ENCODE measurements at places on chromosomes 4 and X.

DNA sequence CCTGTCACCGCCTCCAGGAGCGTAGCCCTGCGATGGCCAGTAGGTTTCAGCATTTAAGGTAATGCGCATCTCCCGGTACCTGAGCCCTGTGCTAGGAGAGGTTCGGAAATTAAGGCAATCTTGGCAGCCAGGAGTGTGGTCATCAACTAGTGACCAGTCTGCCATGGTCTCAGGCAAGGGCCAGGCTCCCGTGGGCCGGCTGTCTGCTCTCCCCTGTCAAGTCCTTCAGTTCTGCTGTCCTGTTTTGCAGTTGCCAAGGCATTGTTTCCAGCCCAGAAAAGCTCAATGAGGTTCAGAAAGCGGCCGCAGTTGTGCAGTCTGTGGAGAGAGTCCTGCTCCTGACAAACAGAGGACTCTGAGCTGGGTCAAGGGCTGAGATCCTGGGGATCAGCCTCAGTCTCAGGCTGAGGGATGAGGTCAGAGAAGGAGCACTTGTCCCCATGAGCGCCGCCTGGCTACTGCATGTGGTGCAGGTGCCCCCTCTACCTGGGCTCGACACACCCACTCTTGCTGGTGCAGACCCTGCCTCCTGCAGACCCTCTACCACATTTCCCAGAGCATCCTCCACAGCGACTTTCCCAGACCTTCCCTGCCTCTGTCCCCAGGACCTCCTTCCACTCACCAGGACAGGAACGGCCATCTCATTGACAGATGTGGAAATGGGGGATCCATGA is 53.4 kb upstream of the PSAPL1 start:
- no peak for DNase-seq

- DNase-seq: no peak
Measured at GRCh38 chrX:30153881-30154260, 61.5 kb upstream of the MAGEB2 start.

DNA sequence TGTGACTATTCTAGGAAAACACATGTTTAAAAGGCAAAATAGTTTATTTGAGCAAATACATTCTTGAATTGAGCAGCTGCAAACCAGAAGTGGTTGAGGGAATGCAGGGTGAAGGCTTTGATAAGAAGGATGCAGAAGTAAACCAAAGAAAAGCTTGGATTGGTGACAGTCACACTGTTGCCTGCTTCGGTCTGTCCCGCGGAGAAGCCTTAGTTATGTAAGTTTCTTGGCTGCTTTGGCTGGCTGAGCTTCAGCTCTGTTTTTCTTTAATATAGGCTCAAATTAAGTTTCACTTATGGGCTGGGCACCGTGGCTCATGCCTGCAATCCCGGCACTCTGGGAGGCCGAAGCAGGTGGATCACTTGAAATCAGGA is 67.6 kb downstream of the FAM53A start:
- no peak for DNase-seq

DNA sequence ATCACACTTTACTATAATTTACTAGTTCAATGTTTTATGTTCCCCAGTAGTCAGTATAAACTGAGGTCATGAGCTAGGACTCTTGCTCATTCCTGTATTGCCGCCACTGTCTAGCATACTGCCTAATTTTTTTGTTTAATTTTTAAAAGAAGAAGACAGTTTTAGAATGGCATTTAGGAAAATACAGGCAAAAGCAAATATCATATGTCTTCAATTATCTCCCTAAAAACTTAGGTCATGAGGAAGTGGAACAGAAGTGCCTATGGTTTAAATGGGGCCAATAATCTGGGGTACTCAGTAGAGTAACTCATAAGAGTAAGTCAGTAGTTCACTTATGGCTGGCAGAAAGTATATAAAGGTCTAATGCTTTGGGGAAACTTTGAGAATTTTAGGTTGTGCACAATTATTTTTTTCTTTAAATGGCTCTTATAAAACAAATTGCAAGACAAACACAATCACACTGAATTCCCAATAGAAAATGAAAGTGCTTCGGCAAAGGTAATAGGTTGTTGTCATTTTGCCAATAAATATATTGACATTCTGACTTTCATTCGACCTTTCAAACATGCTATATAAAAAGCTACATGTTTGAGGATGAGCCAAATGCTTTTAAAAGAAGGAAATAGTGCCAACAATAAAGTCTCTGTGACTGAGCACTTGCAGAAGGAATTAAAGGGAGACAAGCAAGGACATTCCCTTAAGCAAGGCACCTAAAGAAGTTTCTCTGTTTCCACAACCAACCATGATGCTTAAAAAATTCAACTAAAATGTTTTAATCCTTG is 390.1 kb downstream of the PDGFC start:
- no peak for DNase-seq

DNA sequence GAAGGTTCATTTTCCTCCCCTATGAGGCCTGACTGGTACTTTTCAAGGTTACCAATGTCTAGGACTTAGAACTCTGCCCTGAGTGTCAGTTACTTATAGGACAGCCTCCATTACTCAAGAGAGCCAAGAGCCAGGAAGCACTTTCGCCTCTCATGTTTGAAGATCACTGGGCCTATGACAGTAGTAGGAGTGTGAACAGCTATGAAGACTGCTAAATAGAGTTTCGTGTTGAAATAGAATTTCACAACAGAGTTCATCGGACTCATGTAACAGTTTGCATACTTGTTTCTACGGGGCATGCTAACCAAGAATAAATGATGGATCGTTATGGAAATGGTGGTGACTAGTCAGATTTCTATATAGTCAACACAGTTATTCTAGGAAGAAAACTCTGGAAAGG is 97.8 kb upstream of the GPC4 start:
- DNase-seq: no peak

DNA sequence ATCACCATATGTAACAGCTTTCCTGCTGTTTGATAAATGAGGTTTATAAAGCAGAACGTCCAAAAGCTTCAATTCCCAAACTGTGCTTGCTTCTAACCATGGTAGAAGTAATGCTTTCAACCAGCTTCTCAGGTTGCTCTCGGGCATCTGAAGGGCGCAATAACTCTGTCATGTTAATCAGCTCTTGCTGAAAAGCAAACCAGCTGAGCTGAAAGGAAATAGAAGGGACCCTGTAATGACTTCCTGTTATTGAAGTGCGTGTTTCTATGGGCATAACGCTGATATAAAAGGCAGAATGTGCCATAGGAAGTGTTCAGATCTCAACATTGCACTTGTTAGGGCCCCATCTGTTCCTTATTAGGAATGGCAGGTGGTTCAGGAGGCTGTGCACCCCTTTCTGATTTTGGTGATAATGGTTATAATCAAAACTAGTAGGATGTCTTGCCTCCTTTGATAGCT is 21.2 kb downstream of the HERC3 start:
- peak; percentile 17 for DNase-seq

GRCh38 chr4:11635342-11635741 is 206.6 kb upstream of the HS3ST1 start:
- no peak for DNase-seq

GRCh38 chrX:13658602-13659001 is 5.7 kb downstream of the TCEANC start:
- no peak for DNase-seq

GRCh38 chrX:39823854-39824253 is 273.9 kb downstream of the BCOR start:
- DNase-seq: no peak

- no peak for DNase-seq
Measured at GRCh38 chr4:133869486-133869885, 332.1 kb downstream of the PABPC4L start.

GRCh38 chr4:38210396-38211114 is 250.4 kb downstream of the PTTG2 start:
- no peak for DNase-seq

DNA sequence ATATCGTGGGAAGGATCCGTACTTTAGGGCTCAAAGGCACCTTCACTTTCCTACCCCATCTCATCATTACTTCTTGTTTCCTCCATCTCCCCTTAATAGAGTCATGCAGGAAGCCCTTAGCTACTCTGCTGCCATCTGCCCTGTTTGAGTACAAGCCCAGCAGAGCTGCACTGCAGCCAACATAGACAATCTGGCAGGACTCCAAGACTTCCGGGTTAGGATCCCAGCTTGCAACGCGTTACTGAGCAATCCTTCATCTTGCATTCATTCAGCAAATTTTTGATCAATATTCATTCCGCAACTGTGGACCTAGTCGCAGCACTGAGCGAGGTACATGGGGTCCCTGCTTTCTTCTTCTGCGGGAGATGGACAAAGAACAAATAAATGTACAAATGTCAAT is 344.9 kb downstream of the BCOR start:
- no peak for DNase-seq

DNA sequence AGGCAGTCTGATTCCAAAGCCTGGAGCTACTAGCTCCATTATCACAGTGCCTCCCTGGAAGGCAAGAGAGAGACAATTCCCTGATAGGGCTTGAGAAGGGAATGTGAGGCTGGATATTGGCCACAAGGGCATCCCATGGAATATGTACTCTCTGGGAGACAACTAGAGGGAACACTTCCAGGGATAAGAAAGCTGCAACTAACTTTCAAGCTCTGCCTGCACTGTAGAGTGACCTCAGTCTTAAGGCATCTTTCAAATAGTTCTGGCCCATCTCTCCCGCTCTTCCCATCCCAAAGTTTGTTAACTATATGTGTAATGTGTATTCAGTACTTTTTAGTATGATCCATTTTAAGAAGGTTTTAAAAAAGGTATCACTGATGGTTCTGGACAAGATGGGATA is 13.1 kb upstream of the RNF212 start:
- no peak for DNase-seq

GRCh38 chr4:48722509-48723446 is 57.3 kb downstream of the FRYL start:
- DNase-seq: no peak

DNA sequence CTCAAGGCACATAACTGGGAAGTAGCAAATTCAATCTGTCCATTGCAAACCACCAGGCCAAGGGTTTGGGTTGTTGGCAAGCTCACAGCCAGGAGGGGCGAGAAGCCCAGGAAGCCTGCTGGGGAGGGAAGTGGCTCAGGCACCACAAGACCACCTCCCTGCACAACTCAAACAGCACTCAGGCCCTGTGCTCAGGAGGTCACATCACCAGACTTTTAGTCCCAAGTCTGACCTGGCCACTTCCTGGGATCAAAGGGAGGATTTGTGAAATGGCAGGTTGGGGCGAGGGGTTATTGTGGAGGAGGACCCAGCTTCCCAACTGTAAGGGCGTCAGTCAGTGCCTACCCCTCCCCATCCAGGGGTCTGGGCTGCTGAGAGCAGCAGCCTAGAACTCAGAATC is 2.3 kb downstream of the ATP5ME start:
- no peak for DNase-seq

GRCh38 chrX:53091354-53091753 is 2.6 kb upstream of the KANTR start:
- no peak for DNase-seq

DNA sequence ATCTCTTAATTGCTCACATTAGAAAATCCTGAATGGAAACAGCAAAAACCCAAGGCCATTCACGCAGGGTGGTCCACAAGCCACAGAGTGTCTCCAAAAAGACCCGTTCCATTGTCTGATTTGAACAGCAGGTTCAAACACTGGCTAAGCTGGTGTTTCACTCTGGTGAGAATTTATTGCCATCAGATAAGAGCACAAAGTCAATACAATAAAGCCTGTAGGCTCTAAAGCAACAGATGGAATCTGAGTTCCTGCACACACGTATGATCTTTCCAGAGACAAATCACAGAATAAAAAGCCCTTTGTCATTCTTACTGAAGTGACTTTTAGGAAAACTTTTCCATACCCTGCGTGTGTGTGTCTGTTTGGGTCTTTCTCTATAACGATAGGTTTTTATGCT is 5.1 kb upstream of the SFRP2 start:
- DNase-seq: no peak

- DNase-seq: no peak
Measured at GRCh38 chrX:121902463-121902862, 855.1 kb downstream of the GLUD2 start.

DNA sequence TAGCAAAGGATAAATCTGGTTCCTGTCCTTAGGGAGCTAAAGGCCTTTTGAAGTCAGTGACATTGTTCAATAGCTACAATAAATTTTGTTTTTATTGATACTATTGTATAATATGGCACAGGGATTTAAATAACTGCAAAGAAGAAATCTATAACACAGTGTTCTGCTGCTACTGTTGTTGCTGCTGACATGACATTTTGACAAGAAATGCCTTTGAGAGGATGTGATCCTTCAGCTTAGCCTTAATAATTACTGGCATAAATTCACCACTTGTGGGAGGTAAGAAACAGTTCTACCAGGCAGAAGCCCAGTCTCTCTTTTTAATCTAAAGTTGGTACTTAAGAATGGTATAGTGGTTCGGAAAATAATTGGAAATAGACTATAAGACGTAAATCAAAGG is 4.1 kb downstream of the SULT1E1 start:
- DNase-seq: no peak

DNA sequence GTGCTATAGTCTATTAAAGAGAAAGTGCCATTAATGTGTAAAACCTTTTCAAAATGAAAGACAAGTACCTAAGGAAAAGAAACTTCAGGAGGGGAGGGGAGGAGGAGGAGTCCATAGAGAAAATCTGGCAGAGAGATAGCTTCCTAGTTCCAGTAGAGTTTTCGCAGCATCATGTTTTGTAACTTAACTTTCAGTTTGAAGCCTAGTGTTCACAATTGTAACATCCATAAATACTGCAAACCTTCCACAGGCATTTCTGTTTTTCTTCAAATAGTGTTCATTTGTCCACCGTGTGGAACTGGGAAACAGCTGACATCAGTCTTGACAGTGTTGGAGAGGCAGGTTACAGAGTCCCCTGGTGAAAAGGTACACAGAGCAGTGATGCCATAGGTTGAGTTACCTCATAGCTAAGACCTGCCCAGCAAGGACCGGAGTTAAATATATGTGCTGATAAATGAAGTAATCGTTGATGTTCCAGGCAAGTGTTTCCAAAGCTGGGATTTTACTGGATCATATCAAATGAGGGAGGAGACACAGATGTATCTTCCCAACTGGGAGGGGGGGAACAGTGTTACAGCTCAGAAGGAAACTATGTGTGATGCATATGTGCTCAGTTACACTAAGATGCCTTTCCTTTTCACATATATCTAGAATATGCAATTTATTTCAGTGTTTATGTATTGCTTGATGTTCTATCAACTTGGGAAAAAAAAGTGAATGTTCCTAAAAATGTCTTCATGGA is 369.5 kb upstream of the FAM241A start:
- no peak for DNase-seq

- DNase-seq: no peak
Measured at GRCh38 chr4:182855877-182856276, 61.3 kb downstream of the DCTD start.

- DNase-seq: no peak
Measured at GRCh38 chr4:73407227-73407673, 3.2 kb downstream of the ALB start.

DNA sequence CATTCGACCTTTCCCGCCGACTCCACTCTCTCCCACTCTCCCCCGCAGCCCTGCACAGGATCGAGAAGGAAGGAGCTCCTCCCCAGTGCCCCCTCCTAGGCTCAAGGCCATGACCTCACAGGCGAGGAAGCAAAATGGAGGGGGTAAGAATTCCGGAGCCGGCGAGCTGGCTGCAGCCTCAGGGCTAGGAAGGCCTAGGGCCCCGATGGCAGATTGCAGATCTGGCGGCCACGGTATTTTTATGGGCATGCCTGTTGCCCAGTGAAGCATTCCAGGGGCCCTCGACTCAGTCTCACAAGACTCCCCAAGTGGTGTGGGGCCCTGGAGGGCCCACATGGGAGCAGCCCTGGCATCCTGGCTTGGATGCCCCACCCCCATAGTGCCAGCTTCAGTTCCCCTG is 942 bp upstream of the L1CAM start:
- no peak for DNase-seq

Data from stimulated activated CD4-positive, alpha-beta T cell treated with anti-CD3 and anti-CD28 coated beads, Interleukin-1b, Interleukin-23, amount 100 ng/mL, for 48 hours (primary cell).